Fibroblast of upper back skin (primary cell): ENCODE measurements at places on chromosomes 1 and 21.

- no peak for DNase-seq
Observed at GRCh38 chr1:63828322-63829044, 54.7 kb downstream of the ROR1 start.

DNA sequence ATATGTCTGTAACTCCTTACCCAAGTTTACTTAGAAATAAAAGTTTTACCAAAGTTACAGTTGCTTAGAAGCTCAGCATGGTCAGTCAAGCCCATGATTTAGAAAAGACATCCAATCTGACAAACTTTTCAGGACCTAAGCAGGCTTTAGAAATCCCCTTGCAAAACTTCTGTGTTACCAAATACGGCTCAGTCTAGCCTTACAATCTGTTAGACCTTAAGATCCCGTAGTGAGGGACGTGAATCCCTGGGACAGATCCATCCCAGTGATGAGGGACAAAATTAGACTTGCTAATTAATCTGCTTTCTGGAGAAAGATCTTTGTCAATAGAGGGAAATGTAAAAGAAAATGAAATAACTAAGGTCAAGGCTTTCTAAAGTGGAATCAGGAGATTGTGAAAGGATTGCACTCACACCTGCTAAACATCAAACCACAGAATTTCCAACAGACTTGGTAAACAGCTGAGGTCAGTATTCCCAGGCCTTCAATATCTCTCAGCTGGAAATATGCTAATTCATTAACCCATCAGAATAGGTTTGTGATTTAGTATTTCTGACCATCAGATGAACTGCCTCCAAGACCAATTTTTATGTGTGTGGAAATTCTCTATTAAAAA is 375.3 kb downstream of the DUSP10 start:
- no peak for DNase-seq

- no peak for DNase-seq
Observed at GRCh38 chr1:111611986-111612385, 7.6 kb upstream of the RAP1A start.

DNA sequence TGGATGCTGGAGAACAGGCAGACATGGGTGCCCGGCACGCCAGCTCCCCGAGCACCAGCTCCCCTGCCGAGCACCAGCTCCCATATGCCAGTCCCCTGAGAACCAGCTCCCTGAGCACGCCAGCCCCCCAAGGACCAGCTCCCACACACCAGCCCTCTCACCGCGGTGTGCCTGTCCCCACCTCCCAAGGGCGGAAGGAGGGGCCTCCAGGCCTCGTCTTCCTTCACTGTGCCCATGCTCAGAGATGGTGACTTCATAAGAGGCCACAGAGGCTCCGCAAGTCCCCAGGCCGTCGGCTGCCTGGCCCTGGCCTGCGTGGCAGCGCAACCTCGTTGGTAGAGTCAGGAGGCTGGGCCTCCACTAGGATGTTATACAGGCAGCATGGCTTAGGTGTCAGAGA is 69.1 kb downstream of the AGPAT3 start:
- DNase-seq: no peak

DNA sequence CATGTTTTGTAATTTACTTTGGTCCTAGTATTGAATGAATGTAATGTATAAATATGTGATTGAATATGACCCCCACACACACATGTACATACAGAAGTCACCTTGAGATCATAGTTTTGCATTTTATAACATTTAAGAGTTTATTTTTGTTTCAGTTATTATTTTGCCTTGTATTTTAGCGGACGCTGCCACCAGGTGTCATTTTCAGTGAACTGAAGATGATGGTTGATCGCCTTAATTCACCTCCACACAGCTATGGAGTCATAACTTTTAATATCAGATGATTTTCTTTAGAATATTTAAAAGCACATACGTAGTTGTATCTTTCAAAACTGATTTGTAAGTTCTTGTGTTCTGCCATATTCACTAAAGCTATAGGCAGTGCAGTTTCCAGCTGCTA is 130.4 kb downstream of the DYRK1A start:
- peak; percentile 8 for DNase-seq

DNA sequence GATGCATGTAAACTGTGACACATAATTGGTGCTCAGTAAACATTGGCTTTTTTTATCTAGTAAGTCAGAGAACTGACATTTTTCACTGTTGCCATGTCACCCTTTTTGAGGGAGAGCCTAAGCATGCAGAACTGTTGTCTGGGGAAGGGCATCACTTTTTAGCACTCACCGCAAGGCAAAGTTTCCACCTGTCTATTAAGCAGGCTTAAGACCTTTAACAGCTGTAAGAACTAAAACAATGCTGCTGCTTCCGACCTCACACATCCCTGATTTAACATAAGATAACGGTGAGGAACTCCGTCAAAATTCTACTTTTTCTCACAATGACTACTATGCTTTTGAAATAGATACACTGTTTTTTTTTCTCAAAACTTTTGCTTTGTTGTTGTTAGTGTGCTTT is 554.8 kb downstream of the NUF2 start:
- DNase-seq: no peak

GRCh38 chr1:243712242-243712641 is 137.8 kb downstream of the AKT3 start:
- DNase-seq: no peak

- peak; percentile 67 for DNase-seq
Observed at GRCh38 chr1:156726549-156727226, 1.6 kb upstream of the METTL25B start.

DNA sequence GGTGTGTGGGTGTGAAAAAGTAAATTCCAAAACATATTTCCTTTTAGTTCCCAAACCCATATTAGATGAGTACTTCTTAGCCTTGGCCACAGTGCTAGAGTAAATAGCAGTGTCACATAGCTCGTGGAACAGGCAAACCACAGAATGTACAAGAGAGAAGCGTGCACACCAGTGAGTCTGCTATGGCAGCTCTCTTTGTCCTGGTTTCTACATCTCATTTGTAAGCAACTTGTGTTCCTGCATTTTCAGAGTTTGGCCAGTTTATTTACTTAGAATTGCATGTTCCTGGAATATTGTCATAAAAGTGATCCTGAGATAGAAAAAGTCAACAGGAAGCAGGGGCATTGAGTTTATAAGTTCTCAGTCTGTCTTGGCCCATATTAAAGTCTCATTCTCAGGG is 142.1 kb downstream of the DHRS3 start:
- no peak for DNase-seq

- no peak for DNase-seq
Observed at GRCh38 chr1:112637254-112638109, 17.9 kb downstream of the CAPZA1 start.

GRCh38 chr1:12132078-12132477 is 34.7 kb upstream of the TNFRSF1B start:
- no peak for DNase-seq

DNA sequence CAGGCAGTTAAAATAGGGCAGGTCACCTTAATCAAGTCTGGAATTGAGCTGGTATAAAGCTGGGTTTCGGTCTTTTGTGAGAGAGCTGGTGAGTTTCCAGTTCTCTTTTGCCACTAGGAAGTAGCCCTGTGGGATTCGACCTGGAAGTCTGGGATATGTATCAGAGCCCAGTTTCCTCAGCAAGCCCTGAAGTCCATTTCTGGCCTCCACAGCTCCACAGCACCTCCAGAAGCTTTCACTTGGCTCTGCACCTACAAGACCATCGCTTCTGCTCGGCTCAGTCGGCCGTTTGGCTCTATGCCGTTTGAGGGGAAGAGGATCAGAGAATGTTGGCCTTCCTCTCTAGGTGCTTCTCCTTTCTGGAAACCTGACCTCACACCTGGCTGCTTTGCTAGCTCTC is 148.0 kb downstream of the GALNT2 start:
- DNase-seq: peak; percentile 63

DNA sequence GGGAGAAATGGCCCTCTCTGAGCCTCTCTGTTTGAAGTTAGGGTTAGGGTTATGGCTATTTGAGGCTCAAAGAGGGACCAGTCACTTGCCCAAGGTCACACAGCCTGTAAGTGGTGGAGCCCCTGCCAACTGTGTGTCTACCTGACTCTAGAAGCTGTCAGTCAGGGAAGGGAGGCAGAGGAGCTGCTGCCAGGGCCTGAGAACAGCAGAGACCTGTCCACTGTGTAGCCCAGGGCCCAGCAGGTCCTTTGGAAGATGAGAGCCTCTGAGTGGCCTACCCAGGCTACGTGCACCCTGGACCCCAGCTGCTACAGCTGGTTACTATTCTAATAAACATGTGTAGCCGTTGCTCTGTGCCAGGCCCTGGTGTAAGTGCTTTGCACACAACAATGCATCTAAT is 15.1 kb upstream of the EDN2 start:
- no peak for DNase-seq
